Hematopoietic multipotent progenitor cell treated with erythropoietin and hydrocortisone succinate and interleukin-3 and kit ligand, for 15 days (in vitro differentiated cells): ENCODE measurements at places on chromosomes 4 and X.

GRCh38 chr4:84502955-84503373, 3.9 kb upstream of the NKX6-1 start:
- DNase-seq: no peak

DNA sequence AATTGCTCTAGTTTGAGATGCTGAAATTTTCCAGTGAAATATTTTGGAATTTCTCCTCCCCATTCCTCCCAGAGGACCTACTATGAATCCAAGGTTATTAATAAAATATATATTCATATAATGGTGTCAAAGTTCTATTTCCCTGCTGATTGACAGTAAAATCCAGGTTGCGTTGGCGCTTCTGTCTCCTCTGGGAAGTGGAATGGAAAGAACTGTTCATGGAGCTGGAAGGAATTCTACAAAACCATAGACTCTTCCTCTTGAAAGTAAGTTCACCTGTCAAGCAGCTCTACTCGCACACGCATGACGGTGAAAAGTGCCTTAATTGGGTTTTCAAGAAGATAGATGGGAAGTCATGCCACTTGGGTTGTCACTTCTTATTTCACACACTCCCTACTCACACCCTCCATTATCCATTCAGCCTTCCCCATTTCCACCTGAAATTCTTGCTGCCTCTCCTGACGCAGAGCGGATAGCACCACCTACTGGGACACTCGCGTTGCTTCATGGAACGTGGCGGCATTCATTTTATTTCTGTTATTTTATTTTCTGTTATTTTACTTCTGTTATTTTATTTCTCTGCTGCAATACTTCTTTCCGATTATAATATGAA, 351.6 kb downstream of the NLGN4X start:
- DNase-seq: no peak

DNA sequence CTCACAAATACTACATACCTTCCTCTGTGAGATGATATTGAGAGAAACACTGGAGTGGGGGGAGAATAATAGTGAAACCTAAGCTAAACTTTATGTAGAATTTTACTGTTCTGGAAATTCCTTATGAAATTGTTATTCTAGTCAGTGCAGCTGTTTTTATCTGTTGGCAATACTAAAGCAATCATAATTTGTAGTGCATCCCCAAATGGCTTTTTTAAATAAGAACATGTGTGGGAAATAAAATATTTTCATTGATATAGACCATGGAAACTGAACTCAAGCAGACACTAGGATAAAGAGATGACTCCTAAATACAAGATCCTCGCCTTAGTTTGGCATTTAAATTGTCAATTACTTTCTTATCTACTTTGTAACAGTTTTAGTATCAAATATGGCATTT, 51.1 kb downstream of the SEC24D start:
- DNase-seq: no peak

DNA sequence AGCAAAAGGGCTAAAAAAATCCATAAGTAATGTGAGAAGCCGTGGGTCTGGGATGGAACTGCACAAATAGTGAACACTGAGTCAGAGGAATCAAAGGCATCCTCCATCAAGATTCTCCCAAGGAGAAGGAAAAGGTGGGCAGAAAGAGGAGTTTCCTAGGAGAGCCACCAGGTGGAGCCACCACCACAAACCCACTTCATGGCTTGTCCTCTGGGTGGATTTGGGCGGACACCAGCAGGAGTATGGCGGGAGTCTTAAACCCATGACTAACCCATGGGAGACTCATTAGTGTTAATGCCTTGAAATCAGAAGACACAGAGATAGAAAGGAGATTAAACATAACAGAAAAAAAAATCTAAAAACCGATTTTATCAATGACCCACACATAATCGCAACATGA, 147.7 kb downstream of the SH3KBP1 start:
- DNase-seq: peak; percentile 35

DNA sequence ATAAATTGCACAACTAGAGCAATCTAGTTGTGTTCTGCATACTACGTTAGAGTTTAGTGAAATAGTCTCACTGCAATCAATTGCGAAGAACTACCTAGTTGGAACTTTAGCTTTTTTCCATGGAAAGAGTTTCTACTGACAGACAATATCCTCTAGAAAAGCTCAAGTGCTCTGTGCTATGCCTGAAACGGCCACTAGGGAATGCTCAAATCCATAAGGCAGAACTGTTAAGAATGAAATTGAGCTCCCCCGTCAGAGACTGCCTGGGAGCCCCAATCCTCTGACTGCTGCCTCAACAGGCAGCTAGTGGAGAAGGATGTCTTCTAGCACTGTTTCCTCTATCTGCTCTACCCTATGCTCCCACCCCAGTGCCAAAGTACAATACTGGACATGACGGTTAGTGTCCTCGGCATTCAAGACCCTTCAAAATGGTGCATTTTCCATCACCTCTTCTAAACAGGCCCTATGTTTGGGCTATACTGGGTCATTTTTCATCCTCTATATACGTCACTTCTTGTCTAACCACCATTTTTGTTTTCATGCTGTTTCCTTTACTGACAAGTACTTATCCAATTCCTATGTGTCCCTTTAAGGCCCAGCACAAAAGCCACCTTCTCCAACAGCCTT, 35.3 kb downstream of the FRMD7 start:
- peak; percentile 25 for DNase-seq

DNA sequence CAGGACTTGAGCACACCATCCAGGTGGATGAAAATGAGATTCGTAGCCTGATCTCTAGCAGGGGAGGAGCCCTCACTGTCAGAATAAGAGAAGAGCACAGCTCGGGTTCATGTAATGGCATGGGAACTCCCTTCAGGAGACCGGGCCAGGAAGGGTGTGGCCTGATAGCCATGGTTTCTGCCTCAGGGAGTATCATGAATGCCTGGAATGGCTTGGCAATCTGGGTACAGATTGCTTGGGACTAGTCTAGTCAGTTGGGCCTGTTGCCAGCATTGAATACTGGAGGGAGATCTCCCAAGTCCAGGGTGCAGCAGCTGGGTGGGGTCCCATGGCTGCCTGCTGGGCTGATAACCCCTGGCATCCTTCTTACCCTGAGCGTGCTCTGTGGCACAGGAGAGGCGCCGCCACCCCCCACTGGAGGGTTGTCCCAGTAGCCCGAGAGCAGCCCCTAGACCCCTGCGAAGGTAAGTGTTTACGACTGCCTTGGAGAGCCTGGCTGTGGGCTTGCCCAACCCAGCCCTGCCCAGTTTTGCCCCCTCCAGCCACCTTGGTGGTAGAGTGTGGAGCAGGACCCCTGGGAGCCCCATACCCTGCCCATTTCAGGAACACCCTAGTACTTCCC, 298.8 kb downstream of the TEX13A start:
- DNase-seq: no peak

DNA sequence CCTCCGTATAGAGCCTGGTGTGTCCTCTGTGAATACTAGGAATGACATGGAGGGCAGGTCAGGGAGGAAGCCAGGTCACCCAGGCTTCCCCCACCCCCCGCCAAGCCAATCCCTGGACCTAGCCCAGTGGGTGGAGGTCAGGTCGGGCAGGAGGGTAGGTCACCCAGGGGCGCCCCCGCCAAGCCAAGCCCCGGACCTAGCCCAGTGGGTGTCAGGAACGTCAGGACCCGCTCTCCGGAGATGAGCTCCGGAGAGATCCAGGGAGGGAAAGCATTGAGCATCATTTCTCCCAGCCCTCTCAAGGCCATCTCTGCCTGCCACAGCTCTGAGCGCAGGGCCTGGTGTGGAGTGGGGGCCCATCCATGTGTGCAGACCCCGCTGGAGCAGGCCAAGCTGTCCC, 48.6 kb downstream of the WFS1 start:
- DNase-seq: no peak

DNA sequence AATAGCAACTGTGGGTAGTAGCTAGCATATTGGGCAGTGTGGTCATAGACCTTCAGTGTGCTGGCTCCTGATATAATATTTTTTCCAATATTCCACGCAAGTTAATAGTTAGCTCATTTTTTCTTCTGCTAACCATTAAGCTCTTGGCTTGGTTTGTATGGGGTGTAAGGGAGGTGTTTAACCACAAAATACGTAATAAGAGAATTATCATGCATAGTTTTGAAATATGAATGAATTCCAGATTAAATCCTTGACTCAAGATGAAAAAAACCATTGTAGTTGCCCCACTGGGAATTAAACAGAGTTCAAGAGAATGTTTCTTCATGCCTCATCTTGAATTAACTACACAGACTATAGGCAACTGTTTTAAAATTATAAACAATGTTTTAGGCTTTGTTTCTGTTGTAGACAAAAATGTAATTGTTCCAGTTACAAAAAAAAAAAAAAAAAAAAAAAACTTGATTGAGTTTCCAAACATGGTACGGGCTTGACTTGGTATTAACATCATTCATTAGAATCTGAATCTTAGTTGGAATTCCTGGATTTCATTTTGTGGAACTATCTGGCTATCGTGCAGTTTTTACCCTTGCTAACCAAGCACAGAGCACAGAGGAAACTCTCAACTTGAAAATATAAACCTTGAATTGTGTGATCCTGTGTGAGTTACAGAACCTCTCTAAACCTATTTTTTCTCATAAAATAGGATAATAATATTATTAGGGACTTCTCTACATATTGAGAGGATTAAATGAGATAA, 28.4 kb downstream of the CXCL1 start:
- DNase-seq: no peak

- no peak for DNase-seq
These were observed 575 bp downstream of the MAP7D2 start for GRCh38 chrX:20116087-20116576.

DNA sequence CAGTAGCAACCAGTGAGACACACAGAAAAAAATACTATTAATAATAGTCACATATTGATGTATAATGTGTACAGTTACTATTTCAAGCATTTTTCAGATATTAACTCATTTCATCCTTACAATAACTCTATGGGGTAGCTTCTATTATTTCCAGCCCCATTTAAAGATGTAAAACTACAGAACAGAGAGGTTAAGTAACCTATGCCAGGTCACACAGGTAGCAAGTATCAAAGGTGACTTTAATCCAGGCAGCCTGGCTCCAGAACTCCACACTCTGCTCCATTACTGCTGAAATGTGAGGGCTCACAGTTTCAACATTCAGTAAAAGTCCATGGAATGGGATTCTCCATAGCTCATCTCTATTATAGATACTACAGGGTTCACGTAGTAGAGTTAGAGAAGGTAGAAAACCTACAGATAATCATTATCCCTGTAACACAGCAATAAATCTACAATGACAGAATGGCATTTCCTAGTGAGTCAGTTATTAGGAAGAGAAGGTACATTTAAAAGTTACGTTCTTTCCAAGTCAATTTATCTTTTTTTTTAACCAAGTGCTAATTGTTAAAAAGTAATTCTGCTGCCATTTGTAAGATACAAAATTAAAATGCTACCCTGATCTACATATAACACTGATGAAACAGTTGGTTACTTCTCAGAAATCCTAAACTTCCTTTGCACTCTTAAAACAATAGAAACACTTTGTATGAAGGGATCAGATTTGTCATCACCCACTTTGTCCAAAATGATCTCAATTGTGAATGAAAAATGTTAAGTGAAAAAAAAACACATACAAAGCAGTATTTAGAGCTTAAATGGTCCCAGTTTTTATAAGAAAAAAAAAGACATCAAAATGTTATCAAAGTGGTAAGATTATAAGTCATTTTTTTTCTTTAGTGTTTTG, 18.7 kb downstream of the RELL1 start:
- DNase-seq: no peak

- no peak for DNase-seq
These were observed 214.2 kb downstream of the NSUN7 start for GRCh38 chr4:40963897-40964478.

DNA sequence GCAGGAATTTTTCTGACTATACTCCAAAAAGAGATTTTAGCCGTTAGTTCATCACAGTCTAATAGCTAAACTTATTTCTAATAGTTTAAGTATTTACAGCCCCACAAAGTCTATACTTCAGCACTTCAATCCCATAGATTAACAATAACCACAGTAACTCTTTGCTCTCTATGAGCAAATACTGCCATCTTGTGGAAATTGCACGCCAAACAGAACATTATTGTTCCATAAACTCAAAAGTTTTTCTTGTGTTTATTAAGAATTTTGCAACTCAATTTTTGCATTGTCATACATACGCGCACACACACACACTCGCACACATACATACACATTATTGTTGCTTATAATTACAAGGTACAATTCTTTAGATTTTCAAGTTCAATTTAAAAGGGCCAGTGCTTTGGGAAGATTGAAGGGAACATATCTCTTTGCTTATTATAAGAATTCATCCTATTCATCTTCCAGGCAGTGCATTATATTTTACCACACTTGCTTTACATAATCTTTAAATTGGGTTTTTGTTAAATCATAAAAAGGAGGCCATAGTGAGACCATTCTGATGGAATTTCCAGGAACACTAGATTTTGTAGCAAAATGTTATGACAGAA, 63.8 kb upstream of the ATOH1 start:
- peak; percentile 5 for DNase-seq

DNA sequence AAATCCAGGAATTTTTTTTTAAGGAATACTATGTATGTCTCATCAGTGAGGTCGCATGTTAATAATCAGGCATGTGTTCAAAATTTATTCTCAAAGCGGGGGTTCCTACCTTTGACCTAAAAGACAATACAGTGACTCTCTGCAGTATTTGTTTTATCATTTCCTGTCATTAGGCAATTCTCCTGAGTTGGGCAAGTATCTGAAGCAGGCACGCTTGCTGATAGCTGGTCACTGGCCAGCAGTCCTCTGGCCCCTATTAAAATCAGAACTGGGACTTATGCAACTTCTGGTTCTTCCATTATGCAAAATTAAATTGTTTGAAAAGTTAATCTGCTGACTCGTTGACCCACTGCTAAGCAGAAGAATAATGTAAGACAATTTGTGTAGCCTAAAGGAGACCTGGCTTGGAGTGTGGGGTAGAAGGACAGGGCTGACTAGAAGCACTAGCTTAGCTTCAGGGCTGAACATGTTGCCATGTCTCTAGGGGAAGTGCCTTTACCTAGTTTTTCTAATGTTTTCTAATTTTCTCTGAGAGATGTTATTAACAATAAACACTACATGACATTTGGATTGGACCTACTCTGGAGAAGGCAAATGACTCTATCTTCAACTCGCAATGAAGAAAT, 36.0 kb upstream of the GABRA2 start:
- DNase-seq: no peak
